ENCODE measurements at places on chromosomes 4 and X. TPM values are rescaled to one million over a fixed set of nuclear protein-coding genes. Genes with fewer than 3 reads are reported as not detected.

The TRO gene
- 7.0 TPM for total RNA-seq

The DRD5 gene
- total RNA-seq: not detected

The PDGFC gene
- 33.0 TPM for total RNA-seq

The POF1B gene
- total RNA-seq: 1.1 TPM

The WNK3 gene
- total RNA-seq: 1.4 TPM

The CPE gene
- total RNA-seq: 154 TPM

GRCh38 chr4:41881981-41882624 is 53.1 kb upstream of the TMEM33 start:
- no peak for DNase-seq

- no peak for DNase-seq
These were observed 319.3 kb upstream of the PPARGC1A start for GRCh38 chr4:24209131-24209530.

- no peak for DNase-seq
These were observed 23.4 kb downstream of the PDE6B start for GRCh38 chr4:648579-649292.

DNA sequence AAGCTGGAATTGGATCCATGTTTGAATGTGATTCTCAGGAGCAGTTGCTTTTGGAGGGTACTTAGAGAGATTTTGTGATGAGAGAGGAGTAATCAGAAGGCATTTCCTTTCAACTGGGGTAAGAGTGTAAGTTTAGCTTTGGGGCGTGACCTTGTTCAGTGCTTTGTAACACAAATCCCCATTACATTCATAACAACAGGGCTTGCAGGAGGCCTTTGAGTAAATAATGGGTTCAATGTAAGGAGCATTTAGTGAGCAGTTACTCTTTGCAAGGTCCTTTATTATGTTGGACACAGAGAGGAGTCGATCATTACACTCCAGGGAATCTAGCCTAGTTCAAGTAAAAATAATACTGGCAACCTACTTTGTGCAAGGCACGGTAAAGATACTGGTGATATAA is 74.0 kb upstream of the AFF2 start:
- DNase-seq: no peak

DNA sequence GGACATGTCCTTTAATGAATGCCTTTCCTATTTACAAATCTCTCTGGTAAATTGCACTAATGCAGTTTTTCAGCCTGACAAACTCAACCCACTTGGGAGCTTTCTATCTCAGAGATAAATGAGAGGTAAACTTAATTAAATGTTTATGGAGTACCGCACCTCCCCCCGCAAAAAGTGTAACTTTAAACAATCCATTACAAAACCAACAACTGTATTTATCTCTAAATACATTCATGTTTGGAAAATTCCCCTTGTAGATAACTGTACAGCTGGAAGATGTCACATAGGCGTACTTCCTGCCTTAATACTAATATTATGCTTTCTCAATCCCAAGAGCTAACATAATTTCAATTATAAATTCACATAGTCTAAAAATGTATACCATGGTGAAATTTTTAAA is 215.5 kb downstream of the LDB2 start:
- no peak for DNase-seq

DNA sequence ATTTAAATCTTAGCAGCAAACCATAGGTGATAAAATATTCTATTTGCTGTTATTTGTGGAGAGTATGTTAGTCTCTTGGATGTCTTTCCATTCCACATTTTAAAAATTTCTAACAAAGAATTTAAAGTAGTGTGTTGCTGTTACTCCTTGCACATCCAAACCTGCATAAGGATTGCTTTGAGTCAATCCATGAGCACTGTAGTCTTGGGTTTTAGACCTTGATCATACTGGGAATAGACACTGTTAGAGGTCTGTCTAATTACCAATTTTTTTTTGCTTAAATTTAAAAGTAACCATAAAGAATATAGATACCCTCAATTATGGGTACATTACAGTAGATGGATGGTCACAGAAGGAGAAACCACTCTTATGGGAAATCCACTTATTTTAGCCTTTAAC is 1.5 kb downstream of the AFP start:
- DNase-seq: no peak

- no peak for DNase-seq
These were observed 2.1 kb downstream of the PPAT start for GRCh38 chr4:56433280-56433679.

GRCh38 chr4:83556006-83556707 is 20.2 kb downstream of the GPAT3 start:
- no peak for DNase-seq

DNA sequence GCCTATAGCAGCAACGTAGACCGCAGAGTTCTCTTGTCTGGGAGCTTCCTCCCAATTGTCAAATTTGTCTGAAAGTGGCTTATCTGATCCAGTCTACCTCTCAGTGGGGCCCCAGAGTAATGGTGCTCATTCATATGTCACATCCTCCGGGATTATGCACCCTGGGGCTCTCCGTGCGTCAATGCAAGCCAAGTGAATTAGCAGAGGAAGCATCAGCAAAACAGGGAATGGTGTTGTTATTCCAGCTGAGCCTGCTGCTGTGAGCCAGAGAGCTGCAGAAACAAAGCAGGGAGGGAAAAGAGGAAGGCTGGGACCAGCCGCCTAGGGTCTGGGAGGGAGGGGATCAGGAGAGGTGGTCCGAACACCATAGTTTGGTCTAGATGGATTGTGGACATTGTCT is 95.2 kb downstream of the CLNK start:
- no peak for DNase-seq

DNA sequence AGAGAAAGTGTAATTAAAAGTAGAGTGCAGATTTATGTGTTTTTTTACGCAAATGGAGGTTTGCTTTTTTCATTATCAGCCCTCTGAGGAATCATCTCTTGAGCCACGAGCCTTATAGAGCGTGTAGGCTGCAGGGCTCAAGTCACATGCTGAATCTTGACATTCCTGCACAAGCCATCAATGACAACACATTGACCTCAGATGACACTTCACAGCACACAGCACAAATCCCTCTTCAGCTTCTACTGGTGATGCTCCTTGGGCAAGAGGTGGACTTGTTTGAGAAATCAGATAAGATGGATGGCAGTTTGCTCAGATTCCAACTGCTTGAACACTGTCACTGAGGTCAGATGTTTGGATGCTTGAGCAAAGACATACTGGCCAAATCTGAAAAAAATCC is 250.6 kb downstream of the SNCA start:
- no peak for DNase-seq

DNA sequence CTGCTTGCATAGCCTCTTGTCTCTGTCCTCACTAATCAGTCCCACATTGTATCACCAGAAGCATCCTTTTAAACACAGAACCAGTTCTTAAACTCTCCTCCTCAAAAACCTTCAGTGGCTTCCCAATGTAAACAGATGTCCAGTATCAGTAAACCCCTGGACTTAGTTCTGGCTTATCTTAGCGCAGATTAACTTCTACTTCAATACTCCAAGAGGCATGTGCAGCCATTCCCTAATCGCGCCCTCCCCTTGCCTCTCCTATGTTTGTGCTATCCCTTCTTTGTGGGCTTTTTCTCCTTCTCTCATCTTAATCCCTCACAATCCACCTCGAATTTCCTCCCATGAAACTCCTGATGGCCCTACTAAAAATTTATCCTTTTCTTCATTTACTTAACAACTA is 193.8 kb downstream of the FBXO8 start:
- no peak for DNase-seq

- DNase-seq: no peak
These were observed 2366.3 kb downstream of the PCDH7 start for GRCh38 chr4:33086331-33086925.

DNA sequence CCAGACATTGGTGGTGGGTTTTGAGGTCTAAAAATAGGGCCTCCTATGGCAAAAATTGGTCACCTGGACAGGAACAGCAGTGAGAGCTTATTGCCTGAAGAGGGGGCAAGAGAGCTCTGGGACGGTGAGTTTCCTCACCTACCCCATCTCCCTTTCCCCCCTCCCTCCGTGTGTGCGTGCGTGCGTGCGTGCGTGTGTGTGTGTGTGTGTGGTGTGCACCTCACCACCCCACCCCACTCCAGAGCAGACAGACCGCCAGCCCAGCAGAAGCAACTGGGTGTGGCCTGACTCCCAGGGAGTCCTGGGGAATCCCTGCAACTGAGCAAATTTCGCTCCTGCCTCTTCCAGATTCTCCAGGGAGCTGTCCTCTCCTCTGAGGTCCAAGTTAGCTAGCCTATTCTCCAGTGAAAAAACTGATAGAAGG is 44.7 kb downstream of the PRPS1 start:
- no peak for DNase-seq

GRCh38 chr4:16000708-16001483 is 37.9 kb upstream of the FGFBP2 start:
- DNase-seq: no peak

DNA sequence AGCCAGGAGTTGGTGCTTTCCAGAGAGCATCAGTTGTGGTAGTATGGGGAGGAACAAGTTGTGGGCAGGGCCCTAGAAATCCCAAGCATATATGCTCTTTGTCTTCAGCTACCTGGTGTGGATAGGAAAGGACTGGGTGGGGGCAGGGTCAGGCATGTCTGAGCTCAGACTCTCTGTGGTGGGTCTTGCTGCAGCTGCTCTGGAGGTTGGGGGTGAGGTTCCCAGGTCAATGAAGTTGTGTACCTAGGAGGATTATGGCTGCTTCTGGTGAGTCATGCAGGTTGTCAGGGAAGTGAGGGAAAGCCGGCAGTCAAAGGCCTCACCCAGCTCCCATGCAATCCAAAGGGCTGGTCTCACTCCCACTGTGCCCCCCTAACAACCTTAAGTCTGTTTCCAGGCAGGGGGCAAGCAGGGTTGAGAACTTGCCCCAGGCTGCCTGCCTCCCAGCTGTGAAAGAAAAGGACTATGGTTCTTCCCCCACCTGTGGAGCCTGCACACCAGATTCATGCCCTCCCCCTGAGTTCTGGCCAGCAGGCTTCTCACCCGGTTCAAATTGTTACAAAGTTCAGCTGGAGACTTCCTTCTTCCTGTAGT is 30.4 kb upstream of the QRFPR start:
- no peak for DNase-seq
